ENCODE measurements at places on chromosomes 2 and 18.

- DNase-seq: no peak
Observed at GRCh38 chr2:231644426-231644825, 51.8 kb downstream of the TEX44 start.

- DNase-seq: no peak
Observed at GRCh38 chr18:32930695-32931301, 158.0 kb upstream of the KLHL14 start.

GRCh38 chr2:42009657-42010580, 37.9 kb upstream of the PKDCC start:
- DNase-seq: no peak

- DNase-seq: no peak
Observed at GRCh38 chr2:161068670-161069069, 91.6 kb upstream of the TANK start.

GRCh38 chr2:186927185-186927866, 78.4 kb upstream of the ZSWIM2 start:
- no peak for DNase-seq

- DNase-seq: no peak
Observed at GRCh38 chr18:38752430-38752829, 1186.8 kb upstream of the CELF4 start.

- no peak for DNase-seq
Observed at GRCh38 chr2:181143790-181144300, 163.4 kb downstream of the UBE2E3 start.
